Stimulated activated CD4-positive, alpha-beta T cell treated with anti-CD3 and anti-CD28 coated beads, Interleukin-15, amount 100 ng/mL, for 24 hours (primary cell): ENCODE measurements at places on chromosomes 5 and 9.
A peak's percentile ranks its signal among the peaks of the same experiment; 100 is the strongest.

- no peak for DNase-seq
Observed at GRCh38 chr9:99354104-99354503, 132.0 kb downstream of the SEC61B start.

GRCh38 chr5:56648460-56649034 is 166.8 kb upstream of the MAP3K1 start:
- DNase-seq, result no peak

DNA sequence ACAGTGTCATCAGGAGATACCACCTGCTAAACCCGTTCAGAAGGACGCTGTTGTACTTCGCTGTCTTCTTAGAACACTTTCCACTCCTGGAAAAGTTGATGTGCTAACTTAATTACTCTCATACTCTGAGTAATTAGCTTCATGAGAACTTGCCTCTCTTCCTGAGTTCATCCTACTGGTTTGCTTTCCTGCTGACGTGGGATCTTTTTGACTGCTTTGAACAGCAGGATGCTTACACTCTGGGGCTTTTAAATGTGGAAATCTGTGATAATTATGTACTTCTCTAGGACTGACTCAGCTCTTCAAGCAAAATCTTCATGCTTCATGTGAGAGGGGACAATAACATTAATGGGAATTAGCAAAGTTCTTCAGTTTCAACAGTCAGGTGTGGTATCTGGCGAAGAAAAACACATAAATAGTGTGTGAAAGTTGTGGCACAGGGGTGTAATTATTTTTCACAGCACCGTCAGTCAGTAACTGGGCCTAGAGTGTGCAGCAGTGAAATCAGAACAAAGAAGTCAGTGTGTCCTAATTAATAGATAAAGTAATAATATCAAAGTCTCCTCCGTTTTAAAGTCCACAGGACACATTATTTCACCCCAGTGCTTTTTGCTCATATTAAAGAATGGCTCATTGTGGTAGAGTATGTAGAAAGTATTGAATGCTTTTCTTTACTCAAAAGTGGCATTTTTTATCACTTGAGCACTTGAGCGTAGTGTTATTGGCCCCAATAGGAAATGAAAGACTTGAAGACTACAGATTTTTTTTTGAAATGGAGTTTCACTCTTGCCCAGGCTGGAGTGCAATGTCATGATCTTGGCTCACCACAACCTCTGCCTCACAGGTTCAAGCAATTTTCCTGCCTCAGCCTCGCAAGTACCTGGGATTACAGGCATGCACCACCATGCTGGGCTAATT is 140.9 kb upstream of the DMRT1 start:
- DNase-seq, result no peak

DNA sequence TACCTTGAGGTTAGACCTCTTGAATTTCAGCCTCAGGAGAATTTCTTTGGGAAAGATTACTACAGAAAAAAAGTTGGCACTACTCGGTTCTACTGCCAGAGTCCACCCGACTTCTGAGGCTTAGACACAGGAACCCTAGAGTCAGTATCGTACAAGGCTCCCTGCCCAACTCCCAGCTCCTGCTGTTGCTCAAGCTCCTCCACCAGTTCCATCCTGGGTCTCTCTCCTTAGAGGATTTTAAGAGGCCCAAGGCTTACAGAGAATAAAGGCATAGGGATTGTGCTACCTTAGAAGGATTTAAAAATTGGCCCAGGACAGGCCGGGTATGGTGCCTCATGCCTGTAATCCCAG is 29.0 kb upstream of the SSBP2 start:
- no peak for DNase-seq

GRCh38 chr9:81610740-81611107 is 78.6 kb downstream of the TLE1 start:
- DNase-seq, result no peak

DNA sequence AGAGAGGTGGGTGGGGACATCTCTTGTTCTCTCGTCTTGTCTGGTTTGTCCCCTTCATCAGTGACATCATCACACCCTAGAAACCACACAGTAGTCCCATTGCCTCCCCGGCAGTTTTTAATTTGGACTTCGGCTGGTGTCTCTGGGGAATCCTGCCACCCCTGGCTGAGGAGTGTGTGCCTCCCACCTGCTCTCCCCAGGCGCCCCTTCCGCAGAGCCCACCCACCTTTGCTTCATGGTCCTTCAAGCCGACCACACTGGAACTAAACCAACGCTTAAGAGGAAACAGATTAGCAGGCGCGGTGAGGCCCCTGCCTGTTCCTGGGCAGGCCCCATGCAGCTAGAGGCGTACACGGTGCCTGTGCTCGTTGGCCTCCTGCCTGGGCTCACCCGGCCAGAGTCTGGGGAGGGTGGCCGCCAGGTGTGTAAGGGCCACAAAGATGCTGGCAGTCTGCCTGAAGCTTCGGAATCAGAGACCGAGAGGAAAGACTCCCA is 107.6 kb upstream of the SPRY4 start:
- DNase-seq, result peak; percentile 41

GRCh38 chr5:78567617-78568016 is 81.0 kb downstream of the LHFPL2 start:
- DNase-seq, result no peak

GRCh38 chr5:151622367-151623088 is 31.4 kb upstream of the FAT2 start:
- DNase-seq, result no peak

DNA sequence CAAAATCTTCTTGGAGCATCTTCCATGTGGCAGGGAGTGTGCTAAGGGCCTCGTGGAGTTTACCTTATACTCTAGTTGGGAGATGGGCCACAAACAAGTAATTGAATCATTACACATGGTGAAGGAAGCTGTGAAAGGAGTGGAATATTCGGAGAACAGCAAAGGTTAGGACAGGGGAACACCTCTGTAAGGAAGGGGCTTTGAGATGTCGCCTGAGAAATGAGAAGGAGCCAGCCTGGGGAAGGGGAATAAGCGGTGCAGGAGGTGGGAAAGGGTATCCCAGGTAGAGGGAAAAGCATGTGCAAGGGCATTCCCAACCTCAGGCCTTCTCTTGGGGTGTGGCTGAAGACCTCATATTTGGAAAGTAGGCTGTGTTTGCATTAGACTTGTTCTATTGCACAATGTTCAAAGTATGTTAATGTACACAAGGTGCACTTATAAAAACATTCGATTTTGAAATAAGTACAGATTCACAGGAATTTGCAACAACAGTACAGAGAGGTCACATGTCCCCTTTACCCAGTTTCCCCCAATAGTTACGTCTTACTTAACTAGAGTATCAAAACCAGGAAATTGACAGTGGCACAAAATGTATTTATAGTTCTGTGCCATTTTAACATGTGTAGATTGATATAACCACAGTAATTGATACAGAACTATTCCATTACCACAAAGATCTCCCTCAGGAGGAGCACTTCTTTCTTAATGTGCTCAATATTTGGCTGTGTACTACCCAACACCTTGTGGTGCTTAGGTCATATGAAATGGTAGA is 2.4 kb upstream of the STOM start:
- no peak for DNase-seq

GRCh38 chr5:75660678-75661465 is 49.6 kb downstream of the ANKDD1B start:
- DNase-seq, result no peak

GRCh38 chr5:143314659-143315058 is 88.8 kb downstream of the NR3C1 start:
- no peak for DNase-seq

GRCh38 chr5:172007175-172008110 is 1.0 kb upstream of the FBXW11 start:
- peak; percentile 26 for DNase-seq

GRCh38 chr5:3127423-3127911 is 376.0 kb upstream of the IRX2 start:
- DNase-seq, result no peak

GRCh38 chr9:100472788-100473275 is at the start of gene TMEFF1:
TSS of gene TMEFF1 (plus strand) at chr9:100473149. CDS start at chr9:100473545, 396 bp downstream.
- DNase-seq, result peak; percentile 74

DNA sequence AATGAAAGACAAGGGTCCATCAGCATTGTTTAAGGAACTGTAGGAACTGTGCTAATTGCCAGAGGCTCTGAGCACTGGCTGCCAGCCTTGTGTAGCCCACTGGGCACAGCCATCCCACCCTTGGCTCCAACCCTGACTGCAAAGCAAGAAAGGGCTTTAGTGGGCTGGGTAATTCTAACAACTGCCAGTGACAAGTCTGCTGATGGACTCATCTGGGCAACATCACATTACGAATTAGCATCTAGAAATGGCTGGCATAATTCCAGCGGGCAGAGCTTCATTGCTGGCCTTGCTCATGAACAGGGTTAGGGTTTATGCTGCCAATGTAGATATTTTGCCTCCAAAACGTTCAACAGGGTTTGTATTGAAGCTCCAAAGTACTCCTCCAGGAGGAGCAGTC is 326.9 kb downstream of the ARHGEF28 start:
- no peak for DNase-seq
